ENCODE measurements at places on chromosomes 5 and 9.

DNA sequence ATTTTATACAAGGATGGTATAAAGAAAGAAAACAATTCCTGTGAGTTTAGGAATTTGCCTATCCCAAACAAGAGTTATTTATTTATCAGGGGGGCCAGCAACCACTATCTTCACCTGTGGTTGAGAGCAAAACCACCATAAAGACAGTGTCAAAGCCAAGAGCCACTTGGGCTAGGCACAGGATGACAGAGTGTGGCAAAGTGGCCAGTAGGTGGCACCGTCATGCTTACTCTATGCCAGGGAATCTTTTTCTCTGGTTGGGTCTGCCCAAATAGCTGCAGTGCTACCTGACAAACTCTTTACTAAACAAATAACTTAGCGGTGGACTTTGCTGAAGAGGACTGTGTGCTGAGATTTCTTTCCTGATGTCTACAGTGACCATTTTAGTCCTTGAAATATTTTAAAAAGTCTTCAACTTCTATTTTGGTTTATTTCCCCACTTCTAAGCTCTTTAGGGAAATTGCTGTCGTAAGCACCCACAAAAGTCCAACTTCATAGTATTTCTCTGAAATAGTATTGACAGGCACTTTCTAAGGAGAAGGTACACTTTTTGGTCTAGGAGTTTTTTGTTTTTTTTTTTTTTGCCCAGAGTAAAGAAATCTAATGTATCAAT lies 285.0 kb downstream of the RFX3 start:
- peak; percentile 30 for DNase-seq

- no peak for DNase-seq
Measured at GRCh38 chr5:75612901-75613300, 1.6 kb downstream of the ANKDD1B start.

DNA sequence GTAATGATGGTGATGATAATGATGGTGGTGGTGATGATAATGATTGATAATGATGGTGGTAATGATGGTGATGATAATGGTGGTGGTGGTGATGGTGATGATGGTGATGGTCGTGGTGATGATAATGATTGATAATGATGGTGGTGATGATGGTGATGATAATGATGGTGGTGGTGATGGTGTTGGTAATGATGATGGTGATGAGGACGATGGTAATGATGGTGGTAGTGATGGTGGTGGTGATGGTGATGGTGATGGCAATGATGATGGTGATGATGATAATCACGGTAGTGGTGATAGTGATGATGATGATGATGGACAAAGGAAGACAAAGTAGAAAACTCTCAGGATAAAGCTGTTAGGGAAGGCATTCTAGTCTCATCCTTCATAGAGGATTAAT lies 310.5 kb downstream of the MSX2 start:
- no peak for DNase-seq

DNA sequence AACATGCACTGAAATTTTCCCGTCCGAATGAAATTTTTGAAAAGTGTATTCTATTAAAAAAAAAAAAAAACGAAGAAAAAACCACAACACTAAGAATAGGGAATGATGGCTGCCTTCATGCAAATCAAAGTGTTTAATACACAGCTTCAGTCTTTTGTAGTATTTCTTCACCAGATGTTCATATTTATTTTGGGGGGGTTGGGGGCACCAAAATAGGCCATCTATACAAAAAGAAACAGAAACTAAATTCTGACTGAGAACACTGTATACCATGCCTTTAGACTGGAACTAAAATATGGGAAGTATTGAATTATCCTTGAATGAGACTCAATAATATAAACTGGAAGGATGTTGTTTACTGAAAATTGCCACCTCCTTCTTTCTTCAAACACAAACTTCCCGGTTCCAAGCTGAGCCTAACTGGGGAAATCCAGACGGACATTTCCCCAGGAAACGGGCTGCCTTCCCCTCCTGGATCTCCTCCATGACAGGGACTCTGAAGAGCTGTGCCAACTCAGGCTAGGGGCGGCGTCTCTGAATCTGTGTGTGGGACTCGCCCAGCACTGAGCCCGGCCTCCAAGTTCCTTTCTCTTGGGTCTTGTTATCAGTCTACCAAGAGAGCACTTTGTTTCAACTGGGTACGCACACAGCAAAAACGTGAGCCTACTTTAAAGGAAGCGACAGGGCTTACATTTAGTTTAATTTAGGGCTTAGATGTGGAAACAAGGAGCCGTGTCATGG lies 511.3 kb upstream of the ADAMTS16 start:
- no peak for DNase-seq

DNA sequence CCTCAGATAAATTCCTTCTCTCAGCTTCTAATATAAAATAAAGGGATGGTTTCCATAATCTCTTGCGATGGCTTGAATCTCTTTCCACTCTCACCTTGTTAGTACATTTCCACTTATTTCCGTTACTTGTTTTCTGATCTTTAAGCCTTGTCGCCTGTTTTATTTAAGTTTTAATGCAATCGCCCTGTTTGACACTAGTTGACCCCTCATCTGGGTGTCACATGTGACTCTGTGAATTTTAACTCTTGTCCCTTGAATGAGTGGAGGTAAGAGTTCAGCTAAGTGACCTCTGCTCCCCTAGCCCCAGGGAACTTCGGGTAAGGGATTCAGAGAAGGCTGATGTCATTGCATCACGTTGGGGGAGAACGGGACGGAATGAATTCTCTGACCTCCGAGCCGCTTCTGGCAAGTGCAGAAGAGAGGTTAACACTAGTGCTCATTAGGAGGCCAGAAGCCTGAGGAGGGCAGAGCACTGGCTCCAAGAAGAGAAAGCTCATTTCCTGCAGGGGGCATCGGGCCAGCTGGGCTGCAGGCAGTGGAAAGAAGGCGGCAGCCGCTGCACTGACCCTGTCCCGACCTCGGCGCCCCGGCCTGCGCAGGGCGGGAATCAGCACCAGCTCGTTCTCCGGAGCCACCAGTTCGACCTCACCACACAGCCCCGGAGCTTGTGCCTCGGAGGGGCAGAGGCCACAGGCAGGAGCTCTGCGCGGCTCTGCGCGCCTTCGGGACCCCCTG lies 569 bp downstream of the HINT2 start:
- DNase-seq, result no peak

DNA sequence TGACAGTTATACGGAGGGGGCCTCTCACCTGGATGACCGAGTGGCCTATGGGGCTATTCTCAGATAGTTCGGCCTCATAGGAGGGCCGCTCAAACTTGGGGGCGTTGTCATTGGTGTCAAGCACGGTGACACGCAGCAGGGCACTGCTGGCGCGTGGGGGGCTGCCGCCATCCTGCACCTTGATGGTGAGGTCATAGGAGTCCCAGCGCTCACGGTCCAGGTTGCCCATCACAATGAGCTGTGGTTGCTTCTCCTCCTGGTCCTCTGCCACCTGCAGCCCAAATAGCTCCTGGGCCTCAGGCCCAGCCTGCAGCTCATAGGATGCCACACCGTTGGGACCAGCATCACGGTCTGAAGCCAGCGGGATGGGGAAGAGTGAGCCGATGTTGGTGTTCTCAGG lies 9.7 kb downstream of the PCDH1 start:
- no peak for DNase-seq

DNA sequence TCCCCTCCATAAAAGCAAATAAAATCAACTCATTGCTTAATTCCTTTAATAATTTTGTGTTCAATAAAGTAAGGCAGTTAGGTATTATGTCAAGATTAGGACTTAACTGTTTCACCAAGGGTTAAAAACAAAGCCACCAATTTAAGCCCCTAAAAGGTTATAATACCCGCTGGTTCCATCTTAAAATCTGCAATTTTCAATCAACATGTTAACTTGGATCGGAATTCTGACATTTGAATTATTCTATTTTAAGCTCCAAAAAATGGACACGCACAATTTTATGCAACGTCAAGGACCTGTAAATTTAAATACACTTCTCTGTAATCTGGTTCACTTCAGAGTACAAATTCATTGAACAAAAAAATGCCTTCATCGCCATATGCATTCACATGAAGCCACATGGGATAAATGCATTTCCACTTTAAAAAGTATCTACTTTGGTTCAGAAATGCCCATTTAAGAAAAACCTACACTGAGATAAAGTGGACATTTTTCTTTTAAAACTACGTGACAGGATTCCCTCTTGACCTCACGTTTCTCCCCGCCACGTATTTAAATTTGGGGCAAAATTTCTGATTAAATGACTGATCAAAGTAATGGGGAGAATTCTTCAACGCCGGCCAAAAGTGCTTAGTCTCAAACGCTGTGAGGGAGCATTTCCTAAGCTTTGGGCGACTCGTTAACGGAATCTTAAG lies 721 bp downstream of the GIN1 start:
- no peak for DNase-seq

DNA sequence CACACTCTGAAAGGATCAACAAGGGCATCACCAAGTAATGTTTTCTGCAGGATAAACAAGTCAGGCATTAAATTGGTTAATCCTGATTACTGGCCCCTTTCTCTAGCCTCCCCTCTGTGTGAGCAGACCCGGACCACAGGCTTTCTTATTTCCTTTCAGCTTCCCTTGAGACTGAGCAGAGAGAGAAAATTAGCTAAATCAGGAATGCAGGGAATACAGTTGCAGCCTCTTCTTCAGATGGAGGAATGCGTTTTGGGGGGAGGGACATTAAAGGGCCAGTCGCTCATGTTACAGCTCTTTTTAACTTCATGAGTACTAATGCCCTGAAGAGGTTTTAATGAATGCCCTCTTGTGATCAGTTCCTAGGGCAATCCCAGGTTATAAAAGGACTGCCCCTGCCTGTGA lies 19.8 kb downstream of the PCDHAC2 start:
- DNase-seq, result no peak
